ENCODE measurements at places on chromosomes 1 and 21.

- peak; percentile 90 for DNase-seq
These were observed 10.5 kb upstream of the SRP9 start for GRCh38 chr1:225766967-225767633.

GRCh38 chr21:28418726-28419514 lies 573.8 kb downstream of the LTN1 start:
- peak; percentile 63 for DNase-seq

DNA sequence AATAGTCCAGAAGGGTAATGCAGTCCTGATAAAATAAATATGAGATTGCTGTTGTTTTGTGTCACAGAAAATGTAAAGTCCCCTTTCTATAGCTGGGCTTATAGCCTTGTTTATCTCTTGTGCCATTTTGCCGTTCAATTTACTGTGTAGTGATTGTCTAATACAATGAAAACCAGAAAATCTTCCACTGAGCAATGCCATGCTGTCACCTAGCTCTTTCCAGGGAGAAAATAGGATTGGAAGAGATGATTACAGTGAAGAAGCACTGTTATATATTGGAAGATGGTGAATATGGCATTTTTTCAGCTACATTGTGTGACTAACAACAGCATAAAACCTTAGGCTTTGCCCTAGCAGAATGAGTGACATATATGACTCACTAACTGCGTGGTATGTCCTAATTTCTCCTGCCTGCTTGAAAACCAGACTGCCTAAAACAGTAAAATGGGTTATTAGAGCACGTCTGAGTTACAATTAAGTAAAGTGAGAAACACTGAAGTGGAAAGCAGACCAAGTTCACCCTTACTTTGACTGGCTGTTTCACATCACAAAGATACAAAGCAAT lies 332.4 kb upstream of the ZP4 start:
- DNase-seq: no peak

- DNase-seq: peak; percentile 90
These were observed at the start of gene HMGN2 for GRCh38 chr1:26472320-26472900. HMGN2 (plus strand) TSS chr1:26472440; CDS start chr1:26472613, 173 bp downstream.

DNA sequence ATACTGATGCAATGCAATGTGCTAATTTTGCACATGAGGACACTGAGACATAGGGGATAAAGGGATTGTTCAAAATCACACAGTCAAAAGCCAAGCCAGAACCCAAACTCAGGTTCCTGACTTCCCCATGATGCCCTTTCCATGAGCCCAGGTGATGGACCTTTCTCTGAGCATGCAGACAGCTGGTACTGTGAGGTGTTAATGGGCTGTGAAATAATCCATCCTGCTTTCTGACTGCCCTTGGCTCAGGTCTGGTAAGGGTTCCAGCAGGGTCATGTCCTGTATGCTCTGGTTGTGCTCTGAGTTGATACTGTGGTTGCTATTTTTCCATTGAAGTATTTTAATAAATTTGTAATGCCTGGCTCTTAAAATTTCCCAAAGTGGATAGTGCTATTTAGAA lies 50.0 kb downstream of the CNIH3 start:
- no peak for DNase-seq

DNA sequence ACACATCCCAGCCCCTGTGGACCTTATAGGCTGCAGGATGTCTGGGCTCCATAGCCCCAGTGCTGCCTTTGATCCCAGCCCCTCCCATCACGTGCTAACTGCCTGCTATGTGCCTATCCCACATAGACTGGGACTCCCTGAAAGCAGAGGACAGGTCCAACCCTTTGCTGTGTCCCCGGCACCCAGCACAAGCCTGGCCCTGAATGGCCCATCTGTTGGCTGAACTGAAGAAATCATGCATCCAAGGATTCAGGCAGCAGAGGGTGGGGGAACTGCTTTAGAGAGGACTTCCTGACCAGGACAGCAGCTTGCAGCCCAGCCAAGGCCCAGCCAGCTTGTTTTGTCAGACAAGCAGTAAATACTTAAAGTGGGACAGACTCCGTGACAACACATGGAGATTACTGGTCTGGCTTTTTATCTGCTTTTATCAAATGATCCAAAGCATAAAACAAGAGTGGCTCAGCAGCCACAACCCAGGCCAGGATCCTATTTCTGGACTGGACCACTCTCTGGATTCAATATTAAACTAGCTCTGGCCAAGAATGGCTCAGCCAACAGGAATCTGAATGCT lies 69.3 kb downstream of the GLIS1 start:
- DNase-seq: no peak

DNA sequence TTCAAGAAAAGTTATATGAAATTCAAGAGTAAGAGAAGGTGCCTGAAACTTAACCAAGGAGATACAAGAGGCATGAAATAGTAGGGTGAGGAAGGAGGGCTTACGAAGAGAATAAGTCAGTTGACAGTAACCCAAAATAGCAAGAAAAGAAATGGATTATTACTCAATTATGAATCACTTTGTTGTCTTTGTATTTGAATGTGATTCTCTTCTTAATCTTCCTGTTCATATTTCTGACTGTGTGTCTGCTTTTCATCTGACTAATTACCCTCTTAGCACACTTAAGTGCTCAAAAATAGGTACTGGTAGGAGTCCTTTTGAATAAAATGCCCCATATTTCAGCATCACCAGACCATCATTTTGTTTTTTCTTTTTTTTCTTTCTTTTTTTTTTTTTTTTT lies 39.4 kb downstream of the GLMN start:
- no peak for DNase-seq

DNA sequence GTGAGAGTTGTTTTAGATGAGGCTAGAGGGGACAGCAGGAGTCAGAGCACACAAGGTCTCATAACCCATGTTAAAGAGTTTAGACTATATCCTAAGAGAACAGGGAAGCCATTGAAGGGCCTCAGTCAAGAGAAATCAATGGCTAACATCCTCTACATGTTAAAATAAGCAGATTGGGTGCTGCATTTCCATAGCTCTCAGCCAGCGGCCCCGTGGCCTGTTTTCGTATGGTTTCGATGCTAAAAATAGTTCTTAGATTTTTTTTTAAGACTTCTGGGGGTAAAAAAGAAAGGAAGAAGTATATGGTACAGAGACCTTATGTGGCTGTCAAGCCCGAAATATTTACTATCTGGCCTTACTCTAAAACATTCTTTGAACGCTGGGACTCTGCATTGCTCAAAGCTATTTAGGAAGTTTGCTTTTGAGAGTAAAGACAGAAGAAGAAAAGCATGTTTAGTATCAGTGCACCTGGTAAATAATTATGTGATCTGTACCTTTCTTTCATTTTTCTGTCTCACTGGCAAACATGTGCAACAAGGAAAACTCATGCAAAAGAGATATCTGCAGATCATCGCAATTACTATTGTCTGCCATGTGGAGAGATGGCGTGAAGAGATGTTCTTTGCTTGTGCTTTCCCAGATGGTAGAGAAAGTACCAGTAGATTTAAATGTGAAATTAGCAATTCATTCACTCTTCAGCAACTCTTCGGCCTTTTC lies 8.4 kb downstream of the PDIK1L start:
- no peak for DNase-seq

Data from choroid plexus epithelial cell (primary cell).